ENCODE measurements at places on chromosomes 6 and 20.

DNA sequence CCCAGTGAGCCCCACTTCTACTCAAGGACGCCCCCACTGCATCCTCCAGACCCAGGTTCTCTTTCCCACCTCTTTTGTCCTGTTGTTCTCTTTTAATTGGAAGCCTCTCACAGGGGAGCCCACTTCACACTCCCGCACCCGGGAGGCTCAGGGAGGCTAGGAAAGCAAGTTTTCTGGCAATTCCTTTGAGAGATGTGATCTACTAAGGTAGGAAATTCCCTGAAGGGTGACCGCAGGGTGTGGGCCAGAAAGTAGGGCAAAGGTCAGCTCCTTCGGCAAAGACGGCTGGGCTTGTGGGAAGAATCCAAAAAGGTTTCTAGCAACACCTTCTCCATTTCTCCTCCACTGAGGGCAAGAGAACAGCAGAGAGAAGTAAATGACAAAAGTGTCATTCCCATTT, 98.1 kb upstream of the PTPN1 start:
- no peak for DNase-seq

- DNase-seq = no peak
These were observed 78.7 kb upstream of the PRSS16 start for GRCh38 chr6:27168586-27169443.

- DNase-seq = no peak
These were observed 1.9 kb upstream of the FUCA2 start for GRCh38 chr6:143513410-143513809.

DNA sequence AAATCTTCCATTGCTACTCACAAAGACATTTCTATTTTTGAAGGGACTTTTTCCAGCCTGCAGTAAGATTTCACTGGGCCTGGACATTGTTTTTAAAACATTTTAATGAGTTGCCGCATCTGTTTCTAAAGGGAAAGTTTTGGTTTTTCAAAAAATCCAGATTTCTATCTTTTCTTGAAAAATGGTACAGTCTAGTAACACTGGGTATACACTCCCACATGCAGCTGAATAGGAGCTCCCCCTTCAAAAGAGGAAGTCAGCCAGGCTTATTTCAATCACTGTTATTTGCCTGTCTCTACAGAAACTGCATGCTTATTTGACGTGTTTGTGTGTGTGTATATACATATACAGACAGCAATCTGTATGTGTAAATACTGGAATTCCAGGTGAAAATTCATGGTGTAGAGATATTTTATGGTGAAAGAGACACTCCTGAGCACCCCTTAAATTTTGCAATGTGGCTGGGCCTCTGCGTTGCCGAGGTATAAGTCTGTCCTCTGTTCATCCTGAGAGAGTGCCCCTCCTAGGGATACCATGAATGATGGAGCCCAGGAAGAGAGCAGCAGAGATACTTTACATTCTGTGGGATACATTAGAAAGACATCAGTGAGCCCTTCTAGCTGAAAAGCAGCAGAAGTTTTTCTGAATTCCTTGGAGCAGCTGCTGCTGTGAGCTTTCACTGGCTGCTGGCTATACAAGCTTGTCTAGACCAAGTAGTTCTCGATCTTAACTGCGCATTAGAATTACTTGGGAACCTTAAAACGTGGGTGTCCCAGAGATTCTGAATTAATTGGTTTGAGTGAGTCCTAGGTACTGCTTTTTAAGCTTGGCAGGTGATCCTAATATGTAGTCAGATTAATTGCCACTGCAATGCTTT, 12.0 kb upstream of the ABRACL start:
- no peak for DNase-seq

DNA sequence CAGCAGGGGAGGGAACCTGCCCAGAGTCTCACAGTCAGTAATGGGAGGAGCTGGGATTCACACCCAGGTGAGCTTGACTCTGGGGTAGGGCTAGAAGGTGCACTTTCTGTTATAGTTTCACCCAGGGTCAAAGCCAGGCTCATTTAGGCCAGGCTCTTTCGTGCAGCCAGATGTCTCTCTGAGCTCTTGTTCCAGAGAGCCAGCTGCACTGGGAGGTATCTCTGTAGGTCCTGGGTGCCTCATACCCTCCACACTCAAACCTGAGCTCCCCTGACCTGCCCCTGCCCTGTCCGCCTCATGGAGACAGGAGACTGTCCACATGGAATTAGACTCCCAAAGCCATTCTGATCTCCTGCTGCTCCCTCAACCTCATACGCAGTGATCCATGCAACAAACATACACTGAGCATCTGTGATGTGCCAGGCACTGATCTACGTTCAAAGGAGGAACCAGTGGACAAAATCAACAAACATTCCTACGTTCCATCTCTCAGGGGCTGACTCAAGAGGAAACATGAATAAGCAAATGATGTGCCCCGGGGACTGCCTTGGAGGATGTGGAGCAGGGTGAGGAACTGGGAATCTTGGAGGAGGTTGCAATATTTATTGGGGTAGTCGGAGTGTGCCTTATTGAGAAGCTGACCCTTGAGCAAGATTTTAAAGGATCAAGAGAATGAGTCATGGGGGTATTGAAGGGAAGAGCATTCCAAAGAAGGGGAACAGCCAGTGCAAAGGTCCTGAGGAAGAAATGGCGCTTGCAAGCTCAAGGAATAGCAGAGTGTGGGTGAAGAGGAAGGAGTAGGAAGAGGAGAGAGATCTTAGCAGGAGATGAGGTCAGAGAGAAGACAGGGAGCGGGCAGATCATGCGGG, 71.3 kb upstream of the TOX2 start:
- DNase-seq = no peak

DNA sequence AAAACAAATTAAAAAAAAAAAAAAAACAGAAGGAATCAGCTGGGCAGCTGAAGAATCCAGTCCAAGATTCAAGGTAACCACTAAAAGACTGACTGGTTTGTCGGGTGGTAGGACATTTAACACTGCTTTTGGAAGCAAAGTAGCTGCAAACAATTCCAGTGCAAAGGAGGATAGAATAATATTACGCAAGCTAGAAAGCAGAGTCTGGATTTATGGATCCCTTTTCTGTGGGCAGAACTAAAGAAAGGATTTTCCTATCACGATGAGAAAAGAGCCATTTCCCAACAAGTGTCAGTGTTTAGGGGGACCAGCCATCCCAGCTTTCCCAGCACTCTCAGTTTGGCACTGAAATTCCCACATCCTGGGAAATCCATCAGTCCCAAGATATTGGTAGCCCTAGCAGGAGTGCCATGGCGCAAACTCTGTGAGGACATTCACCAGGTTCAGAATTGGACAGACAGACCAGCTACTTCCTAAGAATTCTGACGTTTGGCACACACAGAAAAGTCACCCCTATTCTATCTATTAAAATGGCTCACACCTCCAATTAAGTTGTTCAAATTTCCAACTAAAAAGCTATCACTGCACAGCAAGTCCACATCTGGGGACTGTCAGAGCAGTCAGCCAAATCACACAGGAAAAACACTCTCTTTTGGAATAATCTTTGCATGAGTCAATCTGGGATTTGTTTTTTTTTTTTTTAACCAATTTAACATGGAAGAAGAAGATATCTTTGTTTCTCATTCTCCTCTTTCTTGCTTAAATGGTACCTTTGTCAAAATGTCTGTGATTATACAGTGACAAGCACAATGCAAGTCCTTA, 356.8 kb upstream of the ARID1B start:
- DNase-seq = no peak

DNA sequence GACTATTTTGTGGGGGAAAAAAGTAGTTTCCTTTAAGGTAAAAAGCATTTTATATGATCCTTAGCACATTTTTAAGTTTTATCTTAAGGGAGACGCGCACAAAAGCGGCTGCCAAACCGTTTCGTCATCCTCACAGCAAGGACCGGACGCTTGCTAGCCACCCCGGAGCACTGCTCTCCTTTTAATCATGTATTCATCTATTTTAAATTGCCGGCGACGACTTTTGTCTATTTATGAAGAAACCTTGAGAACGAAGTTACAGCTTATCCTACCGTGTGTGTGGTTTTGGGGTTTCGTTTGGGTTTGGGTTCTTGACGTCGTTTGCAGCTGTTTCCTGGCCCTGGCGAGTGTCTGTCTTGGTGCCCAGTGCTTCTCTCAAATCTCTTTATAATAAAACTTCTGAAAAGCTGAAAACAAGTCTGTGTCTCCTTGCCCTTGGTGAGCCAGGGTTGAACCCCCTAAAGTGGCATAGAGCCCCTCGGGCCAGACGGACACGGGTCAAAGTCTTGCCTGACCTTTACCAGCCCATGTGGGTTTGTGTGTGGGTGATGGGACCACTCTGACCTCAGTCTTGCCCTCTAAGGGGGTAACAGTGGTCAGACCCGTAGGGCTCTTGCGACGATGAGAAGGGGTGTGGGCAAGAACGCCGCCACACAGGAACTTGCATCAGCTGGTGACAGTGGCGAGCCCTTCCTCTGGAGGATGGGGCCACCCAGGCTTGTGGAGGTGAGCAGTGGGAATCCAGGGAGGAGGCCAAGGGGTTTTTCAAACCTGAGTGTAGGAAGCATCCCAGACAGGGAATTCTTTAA, 117.6 kb downstream of the JPH2 start:
- no peak for DNase-seq

- DNase-seq = no peak
These were observed 9.2 kb downstream of the PYGB start for GRCh38 chr20:25257130-25257529.

GRCh38 chr6:158772172-158772571, 47.0 kb downstream of the EZR start:
- no peak for DNase-seq

GRCh38 chr6:161010418-161010817, 18.8 kb downstream of the MAP3K4 start:
- no peak for DNase-seq
